GM23338 (cell line): ENCODE measurements at places on chromosomes 2 and 18. TPM values are rescaled to one million over a fixed set of nuclear protein-coding genes. Genes with fewer than 3 reads are reported as not detected.

DNA sequence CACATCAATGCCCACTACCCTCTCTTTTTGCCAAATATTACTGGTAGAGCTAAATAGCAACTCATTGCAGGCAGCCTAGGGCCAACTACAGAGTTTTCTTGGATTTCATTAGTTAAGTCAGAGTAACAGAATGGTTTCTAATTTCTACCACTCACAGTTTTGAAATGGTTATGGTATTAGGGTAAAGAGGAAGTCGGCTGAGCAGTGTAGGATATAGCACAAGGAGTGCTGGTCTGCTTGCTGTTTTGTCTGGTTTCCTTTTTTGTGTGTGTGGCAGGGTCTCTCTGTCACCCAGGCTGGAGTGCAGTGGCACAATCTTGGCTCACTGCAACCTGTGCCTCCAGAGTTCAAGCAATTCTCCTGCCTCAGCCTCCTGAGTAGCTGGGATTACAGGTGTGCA is 289.2 kb upstream of the CCDC68 start:
- DNase-seq = no peak

- no peak for DNase-seq
Observed at GRCh38 chr2:189362283-189362682, 79.0 kb upstream of the WDR75 start.

GRCh38 chr2:177246000-177246399 is 18.5 kb downstream of the NFE2L2 start:
- DNase-seq = no peak

GRCh38 chr2:63898839-63899238 is 57.1 kb downstream of the UGP2 start:
- no peak for DNase-seq

Gene FECH
- polyA plus RNA-seq = 5.8 and 6.1 TPM in 2 replicates

Gene CNTNAP5
- 0.50 and 0.57 TPM in 2 replicates for polyA plus RNA-seq

Gene ZNF385B
- polyA plus RNA-seq = 3.1 and 4.6 TPM in 2 replicates

- no peak for DNase-seq
Observed at GRCh38 chr2:32271063-32271462, 6.4 kb upstream of the NLRC4 start.
